Fibroblast of skin of scalp (primary cell): ENCODE measurements at places on chromosomes 13 and 19.

- DNase-seq, result peak; percentile 70
Measured at GRCh38 chr19:47284324-47284899, 9.7 kb downstream of the INAFM1 start.

- no peak for DNase-seq
Measured at GRCh38 chr13:100156788-100157187, 67.9 kb downstream of the PCCA start.

DNA sequence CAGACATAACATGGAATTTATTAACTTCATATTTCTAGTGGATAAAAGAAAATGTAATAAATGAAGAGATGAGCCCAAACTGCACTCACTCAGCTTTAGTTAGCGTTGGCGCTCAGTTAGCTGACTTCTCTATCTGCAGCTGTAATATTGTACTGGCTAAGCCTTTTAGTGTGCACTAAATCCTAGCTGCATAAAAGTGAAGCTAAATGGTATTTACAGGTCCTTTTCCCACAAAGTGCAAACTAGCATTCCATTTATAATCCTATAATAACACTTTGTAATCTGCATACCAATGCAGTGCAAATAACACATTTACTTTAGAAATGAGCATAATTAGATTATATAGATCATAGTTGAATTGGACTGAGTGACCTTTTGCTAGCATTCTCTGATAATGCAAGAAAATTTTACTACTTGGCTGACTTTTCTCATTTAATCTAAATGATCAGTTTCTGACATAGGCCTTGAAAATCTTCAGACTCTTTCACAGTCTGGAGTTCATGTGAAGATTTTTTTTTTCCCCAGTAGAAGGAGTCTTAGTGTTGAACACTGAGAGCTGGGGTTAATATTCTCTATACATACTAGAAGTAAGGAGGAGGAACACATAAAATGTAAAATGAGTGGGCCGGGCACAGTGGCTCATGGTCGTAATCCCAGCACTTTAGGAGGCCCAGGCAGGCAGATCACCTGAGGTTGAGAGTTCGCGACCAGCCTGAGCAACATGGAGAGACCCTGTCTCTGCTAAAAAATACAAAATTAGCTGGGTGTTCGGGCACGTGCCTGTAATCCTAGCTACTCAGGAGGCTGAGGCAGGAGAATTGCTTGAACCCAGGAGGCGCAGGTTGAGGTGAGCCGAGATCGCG, 1426.4 kb downstream of the PCDH9 start:
- no peak for DNase-seq

DNA sequence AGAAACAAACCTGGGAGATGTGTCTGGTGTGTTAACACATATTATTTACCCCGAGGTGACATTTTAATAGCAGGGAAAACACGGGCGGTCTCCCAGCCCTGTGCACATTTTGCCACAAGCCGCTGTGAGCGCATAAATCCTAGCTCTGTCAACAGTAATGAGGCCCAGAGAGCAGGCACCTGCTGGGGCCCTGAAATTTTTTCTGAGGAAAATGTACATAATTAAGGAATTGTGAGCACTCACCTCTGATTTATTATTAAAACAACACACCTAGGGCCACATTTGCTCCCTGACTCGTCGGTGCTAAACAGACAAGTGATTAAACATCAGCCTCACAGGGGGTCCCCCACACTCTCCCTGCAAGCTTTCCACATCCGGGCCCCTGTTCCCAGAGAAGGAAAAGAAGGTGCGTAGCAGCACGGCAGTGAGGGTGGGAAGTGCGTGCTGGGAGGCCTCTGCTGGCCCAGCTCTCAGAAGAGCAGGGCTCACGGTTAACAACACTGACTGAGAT, 616.3 kb downstream of the UQCRFS1 start:
- DNase-seq, result no peak

- DNase-seq, result peak; percentile 38
Measured at GRCh38 chr19:32387701-32388392, 17.7 kb upstream of the DPY19L3 start.

DNA sequence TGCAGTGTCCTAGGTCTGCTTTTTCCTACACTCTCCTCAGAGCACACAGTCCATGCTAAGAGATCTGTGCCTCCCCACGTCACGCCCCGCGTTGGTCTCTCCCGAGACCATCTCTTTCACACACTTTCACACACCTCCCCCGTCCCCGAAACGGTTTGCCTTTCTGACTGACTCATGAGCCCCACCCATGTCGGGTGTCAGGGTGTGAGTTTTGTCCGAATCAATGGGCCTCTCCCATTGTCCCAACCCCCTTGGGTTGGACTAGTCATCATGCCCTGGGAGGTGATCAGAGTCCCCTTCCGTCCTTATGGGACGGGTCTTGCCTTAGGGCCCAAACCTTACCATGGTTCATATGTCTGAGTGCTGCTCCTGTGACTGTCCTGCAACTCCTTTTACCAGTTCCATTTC, 214.0 kb upstream of the HTR2A start:
- no peak for DNase-seq

DNA sequence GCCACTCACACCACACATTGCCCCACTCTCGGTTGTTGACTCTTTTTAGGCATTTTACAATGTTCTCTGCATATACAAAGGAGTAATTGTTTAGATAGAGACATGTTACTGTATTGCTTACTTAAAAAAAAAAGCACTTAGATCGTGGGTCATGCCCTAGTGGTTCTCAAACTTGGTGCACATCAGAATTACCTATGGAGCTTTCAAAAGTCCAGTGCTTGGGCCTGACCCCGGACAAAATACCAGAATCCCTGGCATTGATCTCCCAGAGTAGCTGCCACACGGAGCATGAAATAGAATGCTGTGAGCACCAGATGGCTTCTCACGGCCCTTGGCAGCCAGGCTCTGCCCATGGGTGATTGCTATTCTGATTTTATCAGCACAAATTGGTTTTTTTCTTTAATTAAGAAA, 20.0 kb downstream of the ACP7 start:
- DNase-seq, result no peak

- no peak for DNase-seq
Measured at GRCh38 chr13:32116210-32116609, 84.6 kb downstream of the FRY start.

GRCh38 chr13:48424212-48424611, 11.3 kb upstream of the LPAR6 start:
- no peak for DNase-seq

GRCh38 chr13:52158629-52159158, 703 bp downstream of the NEK3 start:
- peak; percentile 54 for DNase-seq

DNA sequence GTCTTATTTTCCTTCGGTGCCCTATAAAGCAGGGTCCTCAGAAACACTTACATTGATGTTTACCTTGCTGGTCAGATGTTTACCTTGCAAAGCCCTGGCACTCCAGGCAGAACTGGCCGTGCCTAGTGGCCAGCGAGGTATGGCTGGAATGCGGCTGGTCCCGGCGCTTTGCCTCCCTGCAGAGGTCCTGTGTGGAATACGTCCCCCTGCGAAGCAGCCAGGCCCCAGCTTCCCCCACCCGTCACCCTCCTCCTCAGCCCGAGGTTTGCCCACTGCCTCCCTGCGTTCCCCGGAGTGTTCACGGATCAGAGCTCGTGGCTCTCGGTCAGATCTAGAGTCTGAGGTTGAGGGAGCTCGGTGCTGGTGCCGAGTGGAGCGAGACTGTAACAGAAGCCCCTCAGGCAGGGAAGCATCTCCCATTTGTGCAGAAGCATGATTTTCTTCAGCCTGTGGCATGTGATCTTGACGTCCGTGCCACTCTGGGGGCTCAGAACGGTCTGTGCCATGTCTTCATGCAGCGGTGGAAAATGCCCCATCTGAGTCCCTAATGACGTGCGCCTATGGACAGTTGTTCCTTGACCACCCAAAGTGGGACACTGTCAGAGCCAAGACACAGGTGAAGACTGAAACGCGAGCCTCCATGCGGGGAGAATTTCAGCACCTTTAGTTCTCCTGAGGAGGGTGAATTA, 54.8 kb upstream of the SOX1 start:
- no peak for DNase-seq

DNA sequence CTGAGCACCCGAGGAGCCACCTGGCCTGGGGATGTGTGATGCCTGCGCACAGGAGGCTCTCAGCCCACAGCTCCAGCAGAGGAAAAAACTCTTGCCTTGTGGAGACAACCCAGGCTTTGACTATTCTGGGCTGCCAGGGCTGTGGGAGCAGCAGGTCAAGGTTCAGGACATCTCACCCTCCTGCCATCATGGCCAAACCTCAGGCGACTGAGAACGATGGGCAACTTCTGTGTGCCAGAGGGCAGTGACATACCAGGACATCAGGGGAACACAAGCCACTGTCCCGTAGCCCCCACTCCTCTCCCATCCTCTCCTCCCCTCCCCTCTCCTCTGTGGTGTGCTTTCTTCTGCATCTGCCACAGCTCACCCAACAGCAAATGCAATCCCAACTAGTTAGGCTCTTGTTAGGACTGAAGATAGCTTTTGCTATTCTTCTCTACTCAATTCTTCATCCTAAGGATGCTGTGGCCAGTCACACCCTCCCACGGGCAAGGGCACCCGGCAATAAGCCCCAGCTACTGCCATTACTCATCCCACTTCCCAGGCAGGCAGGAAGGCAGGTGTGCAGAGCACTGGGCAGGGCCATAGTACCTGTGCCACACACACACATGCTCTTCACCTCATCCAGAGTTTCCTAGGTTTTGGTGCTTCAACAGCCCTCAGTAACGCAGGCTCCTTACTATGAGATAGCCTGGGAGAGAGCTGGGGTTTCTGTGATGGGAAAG, 16.8 kb downstream of the ELL start:
- no peak for DNase-seq

GRCh38 chr19:18469069-18469846, 31.3 kb upstream of the ISYNA1 start:
- DNase-seq, result peak; percentile 68

DNA sequence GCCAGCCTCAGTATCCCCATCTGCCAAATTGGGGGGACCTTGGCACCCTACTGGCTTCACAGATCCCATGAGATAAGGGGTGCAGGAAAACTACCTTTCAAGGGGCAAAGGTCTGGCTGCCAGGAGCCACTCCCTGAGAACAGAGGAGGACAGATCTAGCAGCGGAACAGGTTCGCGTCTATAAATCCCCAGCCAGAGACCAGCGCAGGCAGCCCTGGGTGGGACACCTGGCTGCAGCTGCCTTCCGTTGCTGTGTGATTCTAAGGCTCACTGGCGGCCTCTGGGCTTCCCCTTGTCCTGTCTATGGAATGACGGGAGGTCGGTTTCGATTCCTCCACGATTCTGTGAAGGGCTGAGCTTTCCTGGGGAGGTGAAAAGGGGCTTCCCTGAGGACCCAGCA, 7.3 kb downstream of the RELB start:
- no peak for DNase-seq

DNA sequence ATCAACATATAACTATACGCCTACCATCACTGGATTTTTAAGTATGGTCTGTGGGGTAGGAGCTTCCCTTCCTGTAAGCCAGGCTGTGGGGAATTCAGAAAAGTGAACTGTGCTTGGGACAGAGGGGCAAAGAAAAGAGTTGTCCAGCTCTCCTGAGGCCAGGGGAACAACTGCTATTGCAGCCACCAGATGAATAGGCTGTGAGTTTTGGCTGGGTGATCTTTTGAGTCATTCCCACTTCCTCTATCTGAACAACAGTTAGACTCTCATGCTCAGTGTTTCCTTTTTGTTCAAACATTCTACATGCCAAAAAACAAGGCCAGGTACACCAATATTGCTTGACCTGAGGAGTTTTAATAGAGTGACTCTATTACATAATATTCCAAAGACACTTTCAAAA, 426.2 kb upstream of the DACH1 start:
- no peak for DNase-seq

- no peak for DNase-seq
Measured at GRCh38 chr19:39111593-39112199, 13.9 kb upstream of the PAK4 start.

DNA sequence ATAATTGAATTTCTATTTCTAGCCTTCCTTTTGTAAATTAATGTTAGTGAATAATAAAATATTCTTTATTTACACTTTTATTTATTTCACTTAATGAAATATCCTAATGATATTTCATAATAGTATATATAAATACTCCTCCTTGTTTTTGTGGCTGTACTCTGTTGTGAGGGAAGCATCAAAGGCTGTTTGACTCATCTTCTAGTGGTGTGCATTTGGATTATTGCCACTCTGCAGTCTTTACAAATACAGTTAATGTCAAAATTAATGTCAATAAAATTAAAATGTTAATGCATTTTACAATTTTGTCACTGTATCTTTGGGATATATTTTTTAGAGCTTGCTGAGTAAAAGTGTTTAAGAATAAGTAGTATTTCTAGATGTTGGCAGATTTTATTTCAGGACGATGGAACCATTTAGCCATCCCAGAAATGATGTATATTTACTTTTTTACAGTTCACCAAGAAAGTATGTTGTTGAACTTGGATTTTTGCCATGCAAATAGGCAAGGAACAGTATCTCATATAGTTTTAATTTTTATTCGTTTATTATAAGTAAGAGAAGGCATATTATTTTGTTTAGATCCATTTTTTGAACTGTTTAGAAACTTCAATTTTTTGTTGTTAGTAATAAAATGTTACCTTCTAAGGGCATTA, 281.2 kb upstream of the SLITRK6 start:
- no peak for DNase-seq

- DNase-seq, result peak; percentile 76
Measured at GRCh38 chr13:110331362-110331761, 24.3 kb downstream of the COL4A2 start.

- no peak for DNase-seq
Measured at GRCh38 chr13:48154671-48155070, 59.8 kb upstream of the MED4 start.

- DNase-seq, result no peak
Measured at GRCh38 chr19:47028195-47028601, 8.6 kb downstream of the NPAS1 start.

DNA sequence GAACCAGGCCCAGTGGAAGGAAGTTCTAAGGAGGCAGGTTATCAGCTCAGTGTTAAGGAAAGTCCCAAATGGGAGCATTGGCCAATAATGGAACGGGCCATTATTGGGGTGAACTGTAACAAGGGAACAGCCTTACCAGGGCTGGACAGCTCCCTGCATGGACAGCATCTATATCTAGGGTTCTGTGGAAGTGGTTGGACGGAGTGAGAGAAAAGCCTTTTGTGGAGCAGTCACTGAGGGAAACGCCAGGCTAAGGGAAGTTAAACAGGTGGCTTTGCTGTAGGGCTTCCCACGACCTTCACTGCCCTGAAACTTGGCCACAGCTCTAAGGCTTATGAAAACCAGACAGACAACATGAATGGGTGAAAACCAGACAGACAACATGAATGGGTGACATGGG, 17.0 kb downstream of the POU2F2 start:
- DNase-seq, result peak; percentile 27

- no peak for DNase-seq
Measured at GRCh38 chr13:68386808-68387207, 1156.7 kb upstream of the PCDH9 start.

- DNase-seq, result no peak
Measured at GRCh38 chr13:41608839-41609177, 151.5 kb downstream of the RGCC start.

DNA sequence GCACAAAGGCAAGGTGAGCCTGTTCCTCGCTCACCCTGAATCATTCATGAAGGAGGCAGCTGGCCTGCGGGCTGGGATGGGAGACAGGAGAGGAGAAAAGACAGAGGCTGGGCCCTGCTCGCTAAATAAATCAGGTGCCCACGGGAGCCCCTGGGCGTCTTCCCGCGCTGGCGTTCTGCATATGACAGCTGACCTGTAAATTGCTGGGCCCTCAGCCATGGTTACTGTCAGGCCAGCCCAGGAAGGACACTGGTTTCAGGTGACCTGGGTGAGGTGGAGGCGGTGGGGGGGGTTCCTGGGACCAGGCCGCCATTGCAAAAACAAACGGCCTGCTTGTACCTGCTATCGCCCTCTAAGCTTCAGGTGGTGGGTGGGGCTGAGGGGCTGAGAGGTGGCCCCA, 3.4 kb upstream of the PTBP1 start:
- DNase-seq, result no peak

- peak; percentile 21 for DNase-seq
Measured at GRCh38 chr13:93857126-93857525, 622.4 kb downstream of the DCT start.
